ENCODE measurements at places on chromosomes 2 and 18.

DNA sequence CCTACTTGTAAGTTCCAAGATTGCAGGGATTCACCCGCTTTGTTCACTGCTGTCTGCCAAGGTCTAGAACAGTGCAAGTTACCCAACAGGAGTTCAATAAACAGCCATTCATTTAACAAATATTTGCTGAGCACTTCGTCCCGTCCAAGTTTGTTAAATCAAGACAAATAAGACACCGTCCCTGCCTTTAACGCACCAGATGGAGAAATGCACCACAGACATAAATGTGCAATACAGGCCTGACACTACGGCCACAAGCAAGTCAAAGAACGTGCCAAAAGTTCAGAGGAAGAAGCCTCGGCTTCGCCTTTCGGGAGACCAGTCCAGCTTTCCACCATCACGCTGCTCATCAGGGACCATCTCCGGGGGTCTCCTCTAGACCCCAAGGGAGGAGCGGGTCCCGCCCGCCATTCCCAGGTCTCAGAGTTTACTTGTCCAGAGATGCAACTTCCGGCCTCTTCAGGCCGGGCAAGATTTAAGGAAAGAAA is 429 bp downstream of the C2orf76 start:
- peak; percentile 18 for DNase-seq

DNA sequence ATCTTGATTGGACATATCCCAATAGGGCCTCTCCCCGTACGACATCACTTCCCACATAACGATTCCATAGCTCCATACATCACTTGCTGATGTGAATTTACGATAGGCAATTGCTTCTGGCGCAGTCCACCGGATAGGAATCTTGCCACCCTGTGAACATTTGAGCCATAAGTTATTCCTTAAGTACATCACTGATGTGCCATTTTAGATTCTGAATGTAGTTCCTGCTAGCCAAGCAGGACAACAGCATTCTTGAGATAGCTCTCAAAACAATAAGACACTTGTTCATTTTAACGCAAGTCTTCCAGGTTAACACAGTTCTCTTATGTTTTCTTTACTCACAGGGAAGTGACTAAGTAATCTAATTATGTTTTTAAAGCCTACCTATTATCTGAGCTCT is 138.0 kb downstream of the EPHA4 start:
- no peak for DNase-seq

GRCh38 chr2:9818097-9818496 is 25.2 kb upstream of the TAF1B start:
- DNase-seq = no peak

GRCh38 chr18:78721238-78721875 is 258.3 kb upstream of the SALL3 start:
- DNase-seq = no peak

GRCh38 chr2:107068069-107068916 is 182.3 kb upstream of the ST6GAL2 start:
- DNase-seq = no peak

DNA sequence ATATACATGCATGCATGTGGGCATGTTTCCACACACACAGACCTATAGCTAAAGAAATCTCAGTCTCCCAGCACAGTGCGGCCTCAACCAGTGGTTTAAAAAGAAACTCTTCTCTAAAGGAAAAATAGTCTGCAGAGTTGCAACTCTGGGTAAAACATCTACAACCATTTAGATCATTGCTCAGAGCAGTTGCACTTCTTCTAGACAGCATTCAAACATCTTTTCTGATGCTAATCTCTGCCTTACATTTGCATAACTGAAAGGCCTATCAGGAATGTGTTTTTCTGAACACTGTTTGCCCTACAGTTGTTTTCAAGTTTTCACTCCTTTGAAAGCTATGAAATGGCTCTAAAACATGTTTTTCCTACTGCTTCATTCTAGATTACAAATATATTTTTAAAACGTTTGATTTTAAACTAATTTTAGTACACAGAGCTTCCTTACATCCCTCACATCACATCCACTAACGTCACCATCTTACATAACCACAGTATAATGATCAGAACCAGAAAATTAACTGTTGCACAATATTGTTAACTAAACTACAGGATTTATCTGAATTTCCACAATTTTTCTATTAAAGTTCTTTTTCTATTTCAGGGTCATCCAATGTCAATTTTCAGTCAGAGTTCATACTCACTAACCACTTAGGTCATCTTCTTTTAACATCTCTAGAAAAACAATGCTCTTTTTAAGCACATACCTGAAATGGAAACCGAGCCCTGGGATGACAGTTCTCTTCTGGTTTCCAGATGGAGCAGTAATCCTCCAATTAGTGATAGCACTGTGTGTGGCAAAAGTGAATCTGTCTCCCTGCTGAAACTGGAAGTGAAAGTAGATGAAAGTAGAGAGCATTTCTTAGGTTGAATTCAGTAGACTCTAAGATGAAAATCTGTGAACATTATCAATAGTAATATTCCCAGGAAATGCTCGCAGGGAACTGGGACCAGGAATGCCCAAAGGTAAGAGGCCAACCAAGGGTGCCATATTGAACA is 501.6 kb upstream of the GCFC2 start:
- DNase-seq = no peak

DNA sequence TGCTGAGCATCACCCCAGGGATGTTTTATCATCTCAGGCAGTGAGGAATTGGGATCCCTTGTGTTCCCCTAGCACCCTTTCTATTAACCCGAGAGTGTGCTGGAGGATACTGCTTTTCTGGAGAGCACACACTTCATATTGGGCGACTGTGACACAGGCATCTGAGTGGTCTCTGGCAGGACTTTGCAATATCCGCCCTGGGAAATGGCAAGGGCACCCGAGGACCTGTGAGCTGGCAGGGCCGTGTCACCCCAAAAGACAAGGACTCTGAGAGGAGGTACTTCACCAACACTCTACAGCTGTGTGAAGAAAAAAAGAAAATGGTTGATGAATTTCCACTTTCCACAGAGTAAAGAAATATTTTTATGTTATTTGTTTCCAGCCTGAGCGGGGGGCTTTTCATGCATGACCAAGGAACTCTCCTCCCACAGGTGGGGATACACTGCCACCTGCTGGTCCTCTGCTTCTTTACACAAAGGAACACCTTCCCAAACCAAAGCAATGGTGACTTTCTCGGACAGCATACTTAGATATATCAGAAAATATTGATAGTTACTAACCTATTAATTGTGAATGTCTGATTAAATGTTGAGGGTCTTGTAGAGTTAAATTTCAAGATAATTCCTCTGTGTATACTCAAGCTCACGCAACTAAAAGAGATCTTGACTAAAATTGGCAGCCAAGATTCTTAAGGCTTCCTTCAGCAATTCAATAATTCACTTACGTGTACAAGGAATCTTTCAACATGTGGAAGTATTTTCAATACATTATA is 45.9 kb upstream of the REG3G start:
- DNase-seq = no peak

DNA sequence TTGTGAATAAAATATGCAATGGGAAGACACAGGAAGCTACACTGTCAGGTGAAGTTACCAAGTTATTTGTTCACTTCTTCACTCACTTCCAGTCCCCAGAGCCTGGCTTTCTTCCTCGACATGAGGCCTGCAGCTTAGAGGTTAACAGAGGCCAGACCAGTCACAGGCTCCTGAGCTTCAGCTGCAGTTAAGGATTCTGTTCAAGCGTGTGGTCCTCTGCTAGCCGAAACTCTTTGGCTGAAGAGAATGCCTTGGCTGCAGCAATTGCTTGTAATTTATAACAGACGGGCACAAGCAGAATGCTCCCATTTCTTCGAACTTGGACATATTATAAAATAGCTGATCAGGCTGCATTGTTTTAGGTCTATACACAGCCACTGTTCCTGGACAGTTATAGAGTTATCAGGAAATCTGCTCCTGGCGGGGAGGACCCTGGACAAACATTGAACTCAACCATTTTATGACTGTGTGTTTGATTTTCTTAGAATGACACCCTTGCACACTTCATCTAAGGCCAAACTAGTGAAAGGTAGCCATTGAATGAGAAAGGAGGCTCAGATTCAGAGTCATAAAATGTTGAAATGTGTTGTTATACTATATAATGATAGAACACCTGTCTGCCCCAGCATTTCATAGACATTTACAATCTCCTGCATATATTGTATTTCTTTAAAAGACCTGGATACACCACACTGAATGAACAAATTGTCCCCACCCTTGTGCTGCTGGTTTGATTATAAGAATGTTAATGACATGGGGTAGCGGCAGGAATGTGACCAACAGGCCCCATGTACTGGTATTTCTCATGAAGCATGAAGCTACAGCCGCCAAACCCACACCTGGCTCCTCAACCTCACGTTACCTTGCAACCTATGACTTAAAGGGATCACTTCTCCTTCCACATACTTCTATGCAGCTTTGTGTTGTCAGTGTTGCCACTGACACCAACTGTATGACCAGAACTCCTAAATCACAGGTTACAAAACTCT is 153.6 kb downstream of the TDRD15 start:
- DNase-seq = no peak

GRCh38 chr2:226835420-226835795 is 446 bp upstream of the RHBDD1 start:
- DNase-seq = no peak

DNA sequence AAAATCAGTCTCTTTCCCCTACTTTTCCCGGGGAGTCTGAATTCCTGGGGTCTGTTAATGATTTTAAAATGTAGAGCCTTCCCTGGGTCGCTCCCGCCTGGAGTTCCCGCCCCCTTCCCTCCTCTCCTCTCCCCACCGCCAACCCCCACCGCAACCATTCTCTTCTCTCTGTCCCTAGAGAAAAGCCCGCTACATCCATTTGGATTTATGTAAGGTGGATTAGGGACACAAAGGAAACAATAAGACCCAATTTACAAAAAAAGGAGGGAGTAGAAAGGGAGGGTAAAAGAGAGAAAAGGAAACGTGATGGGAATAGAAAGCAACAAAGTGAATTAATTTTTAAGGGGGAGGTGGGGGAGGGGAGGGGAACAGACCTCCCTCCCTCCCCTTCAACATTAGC is 2.2 kb downstream of the EPHA4 start:
- DNase-seq = no peak

- DNase-seq = no peak
These were observed 681.6 kb upstream of the KLHL29 start for GRCh38 chr2:22703286-22703920.

DNA sequence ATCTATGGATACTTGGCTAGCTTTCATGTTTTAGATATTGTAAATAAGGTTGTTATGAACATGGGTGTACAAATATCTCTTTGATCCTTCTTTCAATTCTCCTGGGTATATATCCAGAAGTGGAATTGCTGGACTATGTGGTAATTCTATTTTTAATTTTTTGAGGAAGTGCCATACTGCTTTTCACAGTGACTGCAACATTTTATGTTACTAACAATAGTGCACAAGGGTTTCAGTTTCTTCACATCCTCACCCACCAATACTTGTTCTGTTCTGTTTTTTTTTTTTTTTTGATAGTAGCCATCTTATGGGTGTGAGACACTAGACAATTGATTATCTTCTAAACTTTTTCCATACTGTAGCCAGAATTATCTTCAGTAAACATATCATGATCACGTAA is 17.3 kb upstream of the NEUROD1 start:
- no peak for DNase-seq

DNA sequence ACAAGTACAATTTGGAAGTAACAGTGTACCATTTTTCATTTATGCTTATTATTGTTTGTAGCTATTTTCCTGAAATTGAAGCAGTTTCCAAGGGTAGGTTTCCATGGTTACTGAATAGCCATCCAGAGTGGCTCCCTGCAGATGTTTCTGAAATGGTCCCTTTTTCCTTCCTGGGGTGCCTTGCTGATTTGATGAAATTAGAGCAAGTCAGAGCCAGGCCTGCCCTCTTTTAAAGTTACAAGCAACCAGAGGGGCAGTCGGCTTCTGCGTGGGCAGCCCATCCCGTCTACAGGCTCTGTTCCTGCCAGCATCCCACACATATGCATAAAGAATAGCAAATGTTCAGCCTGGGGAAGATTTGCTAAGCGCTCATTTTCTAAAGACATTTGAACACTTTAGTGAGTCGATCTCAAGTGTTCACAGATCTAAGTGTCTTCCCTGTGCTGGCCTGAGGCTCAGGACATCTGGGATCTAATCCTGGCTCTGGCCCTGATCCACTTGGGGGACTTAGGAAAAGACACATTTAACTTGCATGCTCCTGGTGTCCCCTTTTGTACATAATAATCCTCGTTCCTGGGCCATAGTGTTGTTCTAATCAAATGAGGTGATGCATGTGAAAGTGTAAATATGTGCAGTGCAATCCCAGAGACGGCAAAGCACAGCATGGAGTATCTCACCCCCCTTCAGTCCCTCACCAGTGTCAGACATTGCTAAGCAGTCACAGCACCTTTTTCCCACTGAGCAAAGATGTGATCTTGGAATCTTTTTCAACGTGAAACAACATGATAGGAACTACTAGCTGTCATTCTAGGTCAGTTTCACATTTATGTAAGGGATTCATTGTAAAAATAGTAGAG is 92.2 kb downstream of the STPG4 start:
- DNase-seq = no peak

DNA sequence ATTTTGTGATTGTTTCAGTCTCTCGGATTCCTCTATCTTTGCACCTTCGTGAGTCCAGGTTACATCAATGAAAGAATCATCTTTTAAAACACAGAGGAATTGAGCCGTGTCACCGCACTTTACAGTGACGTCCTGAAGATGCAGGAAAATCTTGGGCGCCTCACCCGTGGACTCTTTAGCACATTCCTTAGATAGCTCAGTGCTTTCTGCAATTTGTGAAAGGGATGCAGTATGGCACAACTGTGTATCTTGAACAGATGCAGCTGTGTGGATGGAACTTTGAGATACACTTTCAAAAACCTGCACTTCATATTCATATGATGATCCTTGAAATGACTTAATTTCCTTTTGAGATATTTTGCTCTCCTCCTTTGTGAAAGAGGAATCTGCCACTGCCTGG is 50.9 kb downstream of the TTN start:
- DNase-seq = peak; percentile 11

DNA sequence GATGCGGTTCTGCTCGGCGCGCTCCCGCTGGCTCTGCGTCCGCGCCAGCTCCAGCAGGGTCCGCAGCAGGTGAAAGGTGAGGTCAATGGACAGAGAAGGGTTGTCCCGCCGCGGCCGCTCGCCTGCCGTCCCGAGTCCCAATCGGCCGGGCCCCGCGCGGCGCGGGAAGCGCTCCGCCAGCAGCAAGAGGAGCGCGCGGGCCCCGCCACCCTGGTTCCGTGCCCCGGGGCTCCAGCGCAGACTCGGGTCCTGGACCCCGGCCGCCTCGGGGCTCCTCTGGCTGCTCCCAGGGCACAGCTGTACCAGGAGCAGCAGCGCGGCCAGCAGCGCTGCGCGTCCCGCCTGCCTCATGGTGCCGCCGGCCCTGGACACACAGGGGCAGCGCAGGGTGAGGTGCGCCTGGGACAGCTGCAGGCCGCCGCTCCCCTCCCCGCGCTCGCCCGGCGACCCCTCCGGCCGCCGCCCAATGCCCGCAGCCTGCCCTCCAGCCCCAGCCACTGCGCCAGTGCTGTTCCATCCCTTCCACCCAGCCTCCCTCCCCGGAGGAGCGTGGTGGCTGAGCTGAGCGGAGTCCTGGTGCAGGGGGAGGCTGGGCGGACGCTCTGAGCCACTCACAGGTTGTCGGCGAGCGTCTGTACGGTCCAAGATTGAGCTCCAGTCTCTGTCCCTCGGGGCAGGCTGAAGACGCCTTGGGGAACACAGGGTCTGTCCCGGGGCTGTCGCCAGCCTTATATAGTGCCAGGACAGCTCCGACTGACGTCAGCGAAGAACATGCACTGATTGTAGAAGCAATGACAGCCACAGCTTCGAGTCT is 493 bp downstream of the UCN start:
- DNase-seq = no peak

- no peak for DNase-seq
These were observed 74.4 kb upstream of the SCN7A start for GRCh38 chr2:166568409-166568808.

All from astrocyte (in vitro differentiated cells and primary cell).